AG09319 (cell line): ENCODE measurements at places on chromosomes 4 and X.

GRCh38 chr4:71130827-71131603 lies 137.6 kb downstream of the DCK start:
- no peak for DNase-seq

GRCh38 chrX:45803383-45803921 lies 602.8 kb upstream of the DIPK2B start:
- DNase-seq: peak; percentile 58

DNA sequence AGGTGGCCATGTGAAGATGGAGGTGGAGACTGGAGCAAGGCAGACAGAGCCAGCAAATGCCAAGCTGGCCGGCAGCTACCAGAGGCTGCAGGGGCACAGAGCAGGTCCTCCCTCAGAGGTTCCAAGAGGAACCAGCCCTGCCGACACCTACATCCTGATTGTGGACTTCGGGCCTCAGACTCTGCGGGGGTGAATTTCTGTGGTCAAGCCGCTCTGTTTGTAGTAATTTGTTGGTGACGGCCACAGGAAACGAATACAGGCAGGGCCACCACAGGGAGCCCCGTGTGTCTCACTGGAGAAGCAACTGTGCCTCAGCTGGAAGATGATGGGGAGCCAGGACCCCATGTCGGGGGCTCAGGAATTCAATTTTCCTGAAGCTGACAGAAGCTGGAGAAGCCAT lies 28.3 kb downstream of the ZFYVE28 start:
- DNase-seq: no peak

DNA sequence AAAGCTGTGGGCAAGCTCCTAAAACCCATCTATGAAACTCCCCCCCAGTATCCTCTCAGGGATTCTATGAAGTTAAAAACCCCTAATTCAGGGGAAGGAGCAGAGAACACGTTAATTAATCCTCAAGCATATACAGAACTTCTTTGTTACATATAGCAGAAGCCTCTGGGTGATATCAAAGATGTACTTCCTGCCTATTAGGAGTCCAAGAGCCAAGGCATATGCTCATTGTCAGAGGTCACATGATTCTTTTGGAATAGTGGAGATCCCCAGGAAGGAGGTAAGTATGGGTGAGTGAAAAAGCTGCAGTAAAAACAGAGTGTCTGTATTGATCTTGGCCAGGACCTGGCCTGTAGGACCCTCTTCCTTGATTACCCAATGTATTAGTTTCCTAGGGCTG lies 2.9 kb upstream of the SPARCL1 start:
- no peak for DNase-seq

DNA sequence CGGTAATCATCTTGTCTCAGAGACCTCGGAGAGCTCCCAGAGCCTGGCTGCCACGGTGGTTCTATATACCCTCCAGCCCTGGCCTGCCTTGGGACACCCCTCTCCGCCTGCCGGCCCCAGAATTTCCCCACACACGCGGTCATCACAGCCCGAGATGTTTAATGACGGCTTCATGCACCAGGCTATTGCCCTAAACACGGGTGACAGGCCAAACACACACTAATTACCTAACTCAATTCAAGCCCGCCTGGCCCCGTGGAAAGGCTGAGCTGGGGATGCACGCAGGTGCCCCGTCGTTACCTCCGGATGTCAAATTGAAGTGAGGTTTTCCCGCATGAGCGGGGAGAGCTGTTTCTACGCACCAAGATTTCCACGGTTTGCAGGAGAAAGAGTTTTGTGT lies 72.9 kb upstream of the PPP2R3B start:
- DNase-seq: no peak

- no peak for DNase-seq
Measured at GRCh38 chrX:72254816-72255215, 16.0 kb upstream of the ERCC6L start.

GRCh38 chr4:111960241-111960667 lies 185.0 kb upstream of the FAM241A start:
- DNase-seq: no peak

GRCh38 chr4:62004881-62005280 lies 804.8 kb downstream of the ADGRL3 start:
- no peak for DNase-seq

GRCh38 chr4:77376788-77377460 lies 219.9 kb downstream of the CCNG2 start:
- no peak for DNase-seq

- no peak for DNase-seq
Measured at GRCh38 chr4:160611181-160611580, 1508.3 kb downstream of the RAPGEF2 start.

- DNase-seq: no peak
Measured at GRCh38 chr4:148573296-148573695, 131.1 kb upstream of the NR3C2 start.

DNA sequence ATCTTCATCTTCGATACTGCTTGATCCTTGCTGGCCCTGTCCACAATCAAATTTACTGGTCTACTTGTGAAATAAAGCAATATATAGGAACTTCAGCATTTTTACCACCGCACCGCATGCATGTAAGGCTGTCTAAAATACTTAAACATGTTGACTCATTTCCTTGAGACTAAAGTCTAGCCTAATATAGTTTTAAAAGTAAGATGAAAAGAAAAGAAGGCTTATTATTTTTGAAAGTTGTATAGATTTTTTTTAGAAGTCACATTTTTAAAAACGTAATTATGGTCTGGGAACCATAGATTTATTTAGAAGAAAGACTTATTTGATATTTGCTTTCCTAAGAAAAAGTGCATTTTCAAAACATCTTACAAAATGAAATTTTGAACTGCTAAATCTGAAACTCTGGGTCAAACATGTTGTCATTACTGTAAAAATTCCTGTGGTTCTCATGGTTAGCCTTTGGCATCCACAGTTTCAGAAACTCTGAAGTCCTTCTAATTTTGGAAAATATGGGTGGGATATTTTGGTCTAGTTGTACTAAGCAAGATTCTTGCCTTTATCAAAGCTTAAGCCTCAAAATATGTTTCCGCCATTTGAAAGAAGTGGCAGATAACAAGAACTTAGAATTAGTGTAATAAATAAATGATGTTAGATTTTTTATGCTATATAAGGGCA lies 423.5 kb upstream of the CTSO start:
- no peak for DNase-seq

- DNase-seq: no peak
Measured at GRCh38 chr4:150178161-150178560, 99.9 kb downstream of the DCLK2 start.

- DNase-seq: no peak
Measured at GRCh38 chrX:45434231-45434630, 233.6 kb upstream of the DIPK2B start.
